ENCODE measurements at places on chromosomes 12 and 14.

- DNase-seq = peak; percentile 2
These were observed 42.8 kb downstream of the KDM2B start for GRCh38 chr12:121537814-121538698.

GRCh38 chr12:56941299-56942017 is 7.2 kb upstream of the SDR9C7 start:
- DNase-seq = no peak

DNA sequence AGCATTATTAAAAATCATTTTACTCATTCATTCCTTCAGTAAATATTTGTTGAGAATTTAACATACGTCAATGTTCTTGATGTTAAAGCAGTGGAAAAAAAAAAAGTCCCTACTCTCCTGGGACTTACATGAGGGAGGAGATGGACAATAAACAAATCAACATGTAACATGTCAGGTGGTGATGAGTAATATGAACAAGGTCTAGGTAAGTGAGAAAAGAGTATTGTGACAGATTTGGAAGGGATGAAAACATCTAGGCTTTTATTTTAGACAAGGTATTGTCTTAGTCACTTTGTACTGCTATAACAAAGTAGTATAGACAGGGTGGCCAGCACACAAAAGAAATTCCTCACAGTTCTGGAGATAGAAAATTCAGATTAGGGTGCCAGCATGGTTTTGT is 167.2 kb downstream of the FSCB start:
- no peak for DNase-seq

- DNase-seq = no peak
These were observed 26.4 kb downstream of the AEBP2 start for GRCh38 chr12:19465711-19466110.

DNA sequence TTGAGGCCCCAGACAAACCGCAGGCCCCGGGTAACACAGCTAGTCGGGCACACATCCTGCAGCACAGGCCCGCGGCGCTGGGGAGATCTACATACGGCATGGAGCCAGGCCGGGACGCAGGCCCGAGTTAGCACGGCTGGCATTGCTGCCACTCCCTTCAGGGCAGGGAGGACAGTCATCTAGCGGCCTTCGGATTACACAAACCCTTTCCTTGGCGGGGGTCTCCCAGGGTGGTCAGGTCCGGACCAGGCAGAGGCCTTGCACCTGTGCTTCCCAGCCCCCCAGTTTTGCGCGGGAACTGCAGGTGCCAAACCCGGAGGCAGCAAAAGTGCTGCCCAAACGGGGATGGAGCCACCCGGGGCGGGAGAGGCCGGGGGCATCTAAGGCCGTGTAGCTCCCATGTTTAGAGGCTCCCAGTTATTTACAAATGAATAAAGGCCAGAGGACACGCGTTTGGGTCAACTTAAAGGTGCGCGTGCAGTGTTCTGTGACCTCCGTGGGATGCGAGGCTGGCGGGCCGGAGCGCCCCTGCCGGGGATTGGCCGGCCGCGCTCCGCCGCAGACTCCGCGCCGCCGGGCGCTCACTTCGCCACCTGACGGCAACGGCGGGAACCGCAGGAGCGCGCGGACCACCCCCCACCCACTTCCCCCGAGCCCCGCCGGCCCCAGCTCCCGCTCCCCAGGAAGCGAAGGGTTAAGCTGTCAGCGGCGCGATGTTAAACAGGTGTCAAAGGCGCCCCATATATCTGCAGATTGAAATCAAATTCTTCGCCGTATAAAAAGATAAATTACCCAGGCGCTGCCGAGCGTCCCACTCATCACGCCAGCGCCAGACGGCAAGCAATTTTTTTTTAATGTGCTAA is 18.1 kb downstream of the VSX2 start:
- peak; percentile 52 for DNase-seq

DNA sequence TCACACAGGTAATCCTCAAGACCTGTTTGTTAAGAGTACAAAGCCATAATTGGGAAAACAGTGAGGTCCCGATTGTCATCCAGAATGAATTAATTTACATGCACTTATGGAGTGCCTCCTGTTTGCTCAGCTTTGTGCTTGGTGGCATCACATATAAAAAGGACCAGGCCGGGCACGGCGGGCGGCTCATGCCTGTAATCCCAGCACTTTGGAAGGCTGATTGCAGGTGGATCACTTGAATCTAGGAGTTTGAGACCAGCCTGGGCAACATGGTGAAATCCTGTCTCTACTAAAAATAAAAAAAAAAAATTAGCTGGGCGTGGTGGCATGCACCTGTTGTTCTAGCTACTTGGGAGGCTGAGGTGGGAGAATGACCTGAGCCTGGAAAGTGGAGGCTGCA is 247.4 kb downstream of the CACNA1C start:
- no peak for DNase-seq

GRCh38 chr12:91007531-91008290 is 2.9 kb upstream of the EPYC start:
- DNase-seq = no peak

DNA sequence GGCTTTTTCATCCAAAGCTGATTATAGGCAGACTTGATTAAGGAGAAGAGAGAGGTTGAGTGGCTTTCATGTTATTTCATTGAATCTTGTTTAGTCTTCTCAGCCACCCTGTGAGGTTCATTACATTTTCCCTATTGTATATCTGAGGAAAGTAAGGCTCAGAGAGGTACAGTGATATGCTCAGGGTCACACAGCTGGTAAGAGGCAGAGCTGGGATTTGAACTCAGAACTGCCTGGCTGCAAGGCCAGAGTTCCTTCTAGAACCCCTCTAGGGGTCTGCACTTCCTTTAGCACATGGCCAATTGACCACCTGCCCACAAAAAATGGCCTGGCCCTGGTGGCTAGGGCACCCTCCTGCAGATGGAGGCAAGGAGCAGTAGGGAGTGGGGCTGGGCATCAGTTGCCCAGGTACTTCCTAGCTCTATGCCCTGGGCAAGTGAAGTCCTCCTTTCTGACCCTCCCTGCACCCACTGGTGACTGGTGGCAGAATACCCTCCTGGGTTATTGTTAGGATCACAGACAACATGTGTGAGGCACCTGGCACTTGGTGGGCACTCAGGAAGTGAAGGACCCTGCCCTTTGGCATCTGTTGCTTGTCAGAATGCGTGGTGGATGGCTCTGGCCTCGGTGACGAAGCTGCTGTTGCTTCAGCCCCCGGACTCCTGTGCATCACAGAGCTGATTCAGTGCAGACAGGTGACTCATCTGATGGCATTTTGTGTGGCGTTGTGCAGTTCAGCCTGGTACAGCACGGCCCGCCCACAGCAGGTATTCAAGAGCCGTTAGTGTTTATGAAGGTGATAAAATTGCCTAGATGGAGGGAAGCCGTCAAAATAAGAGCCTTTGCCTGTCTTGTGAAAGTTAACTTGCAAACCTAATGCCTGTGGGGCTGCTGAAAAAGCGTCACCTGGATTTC is 115.8 kb downstream of the SLC25A47 start:
- peak; percentile 6 for DNase-seq

GRCh38 chr14:102958461-102958860 is 36.0 kb downstream of the AMN start:
- no peak for DNase-seq

GRCh38 chr14:99752486-99753121 is 40.6 kb upstream of the EML1 start:
- no peak for DNase-seq

GRCh38 chr12:125070661-125071390 is 5.6 kb downstream of the AACS start:
- no peak for DNase-seq

- no peak for DNase-seq
These were observed 132.9 kb upstream of the DAAM1 start for GRCh38 chr14:59055439-59056045.

DNA sequence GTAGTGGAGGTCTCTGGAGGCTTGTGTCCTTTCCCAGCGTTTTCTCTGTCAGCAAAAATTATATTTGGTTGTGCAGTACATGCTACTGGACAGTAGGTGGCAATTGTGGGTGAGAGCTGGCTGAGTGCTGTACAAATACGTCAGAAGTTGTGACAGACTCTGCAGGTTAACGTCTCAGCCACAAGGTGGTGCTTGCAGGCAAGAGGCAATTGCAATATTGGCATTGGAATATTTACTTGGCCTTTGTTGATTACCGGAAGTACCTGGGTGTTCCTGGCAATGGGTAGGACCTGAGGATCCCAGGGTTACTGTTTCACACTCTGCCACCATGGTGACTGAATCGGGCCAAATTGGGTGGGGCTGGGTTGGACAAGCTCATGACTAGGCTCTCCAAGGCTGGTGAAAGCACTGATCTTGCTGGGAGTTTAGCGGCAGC is 333.9 kb upstream of the LMO3 start:
- no peak for DNase-seq

- no peak for DNase-seq
These were observed 1252.6 kb downstream of the TMEM121 start for GRCh38 chr14:106778986-106779385.

DNA sequence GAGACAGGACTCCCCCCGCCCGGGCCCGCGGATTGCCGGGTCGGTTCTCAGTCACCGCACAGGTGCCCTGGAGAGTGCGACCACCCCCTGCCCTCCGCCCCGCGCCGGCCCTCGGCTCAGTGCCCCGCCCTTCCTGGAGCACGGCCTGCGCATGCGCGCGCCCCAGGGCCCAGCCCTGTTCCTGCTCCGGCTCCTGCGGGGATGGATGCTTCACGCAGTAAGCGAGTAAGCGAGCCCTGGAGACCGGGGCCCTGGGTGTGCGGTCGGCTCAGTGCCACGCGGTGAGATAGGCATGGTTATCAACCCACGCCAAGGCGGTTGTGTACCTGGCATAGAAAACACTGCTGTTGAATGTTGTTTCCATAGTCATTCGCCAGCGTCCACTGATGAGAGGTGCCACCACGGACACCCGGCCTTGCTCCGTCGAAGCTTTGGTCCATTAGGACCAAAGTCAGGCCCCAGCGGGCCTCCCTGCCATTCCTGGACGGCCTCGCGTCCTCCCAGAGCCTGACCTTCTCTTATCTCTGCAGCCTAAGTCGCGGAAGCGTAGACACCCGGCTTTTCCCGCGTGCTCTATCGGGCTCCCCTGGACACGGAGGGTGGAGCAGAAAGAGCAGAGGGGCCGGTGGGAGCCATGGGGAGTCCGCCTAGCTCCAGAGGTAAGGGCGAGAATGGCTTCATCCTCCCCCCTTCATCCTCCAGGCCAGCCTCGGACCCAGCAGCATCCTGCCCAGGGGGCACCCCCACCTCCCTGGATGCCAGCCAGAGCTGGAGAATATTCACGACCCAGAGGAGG is 90.6 kb downstream of the PAPOLA start:
- peak; percentile 53 for DNase-seq

DNA sequence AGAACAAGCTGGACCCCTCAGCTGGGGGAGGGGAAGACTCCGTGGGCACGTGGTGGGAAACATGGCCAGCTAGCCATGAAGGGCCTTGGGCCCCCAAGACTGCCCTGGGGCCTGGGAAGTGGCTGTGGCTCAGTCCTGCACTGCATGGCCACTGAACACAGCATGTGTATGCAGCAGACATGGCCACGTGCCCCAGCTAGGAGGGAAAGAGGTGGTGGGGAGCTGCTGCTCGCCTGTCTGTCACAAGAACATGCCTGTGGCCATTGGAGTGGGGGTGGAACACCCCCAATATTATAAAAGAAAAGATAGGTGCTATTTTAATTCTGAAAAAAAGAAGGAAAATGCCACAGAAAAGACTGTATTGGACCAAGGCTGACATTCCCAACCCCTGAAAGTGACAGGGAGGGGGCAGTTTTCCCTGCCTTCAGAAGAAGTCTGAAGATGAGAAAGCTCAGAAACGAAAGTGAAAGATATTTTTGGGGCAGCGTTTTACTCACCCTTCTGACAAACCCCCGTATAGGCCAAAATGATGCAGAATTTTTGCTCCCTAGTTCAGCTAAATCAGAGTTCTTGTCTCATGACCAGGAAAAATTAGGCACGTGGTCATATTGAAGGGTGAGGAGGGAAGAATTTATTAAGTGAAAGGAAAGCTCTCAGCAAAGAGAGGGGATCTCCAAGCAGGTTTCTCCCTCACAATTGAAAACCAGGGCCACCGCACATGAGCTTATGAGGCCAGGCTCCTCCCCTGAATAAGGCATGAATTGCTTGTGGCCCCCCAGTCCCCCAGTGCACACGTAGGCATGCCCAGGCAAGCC is 35.2 kb upstream of the PCNX1 start:
- peak; percentile 20 for DNase-seq

DNA sequence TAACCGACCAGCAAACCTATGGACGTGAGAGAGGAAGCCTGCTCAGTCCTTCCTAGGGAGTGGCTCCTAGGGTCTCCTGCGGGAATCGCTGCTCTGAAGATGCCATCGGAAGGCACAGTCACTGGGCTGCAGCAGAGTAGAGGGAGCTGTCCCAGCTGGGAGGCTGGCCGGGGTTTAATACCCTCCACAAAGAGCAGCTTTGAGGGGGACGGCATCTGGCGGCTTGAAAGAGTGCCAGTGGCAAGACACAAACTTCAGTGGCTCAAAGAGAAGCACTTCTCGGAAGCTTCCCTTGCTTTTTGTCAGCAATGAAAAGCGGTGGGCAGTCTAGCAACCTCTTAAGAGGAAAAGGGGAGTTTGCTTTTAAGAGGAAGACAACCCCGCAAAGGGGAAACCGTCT is 114.6 kb downstream of the TMEM132C start:
- no peak for DNase-seq

DNA sequence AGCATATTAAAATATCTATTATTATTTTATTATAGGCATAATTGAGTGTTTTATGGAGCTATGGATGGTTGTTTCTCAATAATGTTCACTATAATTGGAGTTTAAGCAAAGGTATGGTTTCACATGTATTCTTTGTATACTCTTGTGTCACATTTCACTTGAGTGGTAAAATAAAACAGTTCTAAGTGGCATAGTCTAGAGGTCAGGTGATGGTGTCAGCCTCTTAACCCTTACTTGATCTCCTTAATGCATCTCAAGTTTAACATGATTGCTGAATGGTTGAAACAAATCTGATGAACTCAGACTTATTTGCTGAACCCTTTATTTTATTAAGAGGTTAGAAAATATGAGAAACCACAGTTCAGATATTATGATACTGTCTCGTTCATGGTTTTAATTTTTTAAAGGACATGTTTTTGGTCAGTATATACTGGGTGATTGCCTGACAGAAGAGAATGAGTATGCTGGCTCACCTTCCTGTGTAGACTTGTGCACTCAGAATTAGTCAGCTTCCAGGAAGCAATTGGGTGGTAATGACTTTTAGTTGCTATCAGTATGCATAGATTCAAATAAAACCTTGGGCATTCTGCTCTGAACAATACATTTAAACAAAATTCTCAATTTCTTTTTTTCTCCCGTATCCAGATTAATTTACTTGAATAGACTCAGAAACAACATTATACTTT is 464.6 kb downstream of the PCNX1 start:
- DNase-seq = no peak

- DNase-seq = no peak
These were observed 120.0 kb downstream of the PRICKLE1 start for GRCh38 chr12:42469355-42470175.

- no peak for DNase-seq
These were observed 45.7 kb downstream of the SPPL3 start for GRCh38 chr12:120858306-120859088.

GRCh38 chr14:33357225-33358010 is 418.7 kb downstream of the NPAS3 start:
- no peak for DNase-seq

DNA sequence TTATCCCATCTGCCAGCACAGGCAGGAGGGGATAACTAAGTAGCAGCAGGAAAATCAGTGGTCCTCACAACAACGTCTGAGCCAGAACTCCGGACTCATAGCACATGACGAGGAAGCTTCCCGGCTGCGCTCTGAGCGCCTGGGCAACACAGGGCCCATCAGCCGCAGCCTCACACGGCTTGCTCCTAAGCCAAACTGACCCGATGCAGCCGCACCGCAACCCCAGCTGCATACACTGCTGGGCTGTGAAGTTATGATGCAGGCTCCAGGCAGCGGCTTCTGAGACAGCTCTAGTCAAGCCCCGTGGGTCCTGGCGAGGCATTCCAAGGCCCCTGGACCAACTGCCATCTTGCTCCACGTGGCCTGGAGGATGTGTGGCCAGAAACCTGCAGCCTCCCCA is 28.1 kb downstream of the ZFYVE21 start:
- DNase-seq = no peak
